CD4-positive, alpha-beta T cell (primary cell): ENCODE measurements at places on chromosomes 7 and 10.

- DNase-seq = no peak
These were observed 6.8 kb upstream of the TRUB1 start for GRCh38 chr10:114931072-114931679.

DNA sequence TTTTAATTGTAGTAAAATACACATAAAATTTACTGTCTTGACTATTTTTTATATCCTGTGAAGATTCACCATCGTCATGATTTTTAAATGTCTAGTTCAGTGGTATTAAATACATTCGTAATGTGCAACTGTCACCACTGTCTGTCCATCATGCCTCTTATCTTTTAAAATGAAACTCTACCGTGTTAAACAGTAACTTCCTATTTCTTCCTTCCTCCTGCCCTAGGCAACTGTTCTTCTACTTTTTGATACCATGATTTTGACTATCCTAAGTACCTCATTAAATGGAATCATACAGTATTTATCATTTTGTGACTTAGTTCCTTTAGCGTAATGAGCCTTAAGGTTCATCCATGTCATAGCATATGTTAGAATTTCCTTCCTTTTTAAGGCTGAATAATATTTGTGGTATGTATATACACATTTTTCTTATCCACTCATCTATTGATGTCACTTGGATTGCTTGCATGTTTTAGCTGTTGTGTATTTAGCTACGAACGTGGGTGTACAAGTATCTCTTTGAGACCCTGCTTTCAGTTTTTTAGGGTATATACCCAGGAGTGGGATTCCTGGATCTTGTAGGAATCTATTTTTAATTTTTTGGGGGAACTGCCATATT is 13.5 kb downstream of the SLK start:
- DNase-seq = no peak

DNA sequence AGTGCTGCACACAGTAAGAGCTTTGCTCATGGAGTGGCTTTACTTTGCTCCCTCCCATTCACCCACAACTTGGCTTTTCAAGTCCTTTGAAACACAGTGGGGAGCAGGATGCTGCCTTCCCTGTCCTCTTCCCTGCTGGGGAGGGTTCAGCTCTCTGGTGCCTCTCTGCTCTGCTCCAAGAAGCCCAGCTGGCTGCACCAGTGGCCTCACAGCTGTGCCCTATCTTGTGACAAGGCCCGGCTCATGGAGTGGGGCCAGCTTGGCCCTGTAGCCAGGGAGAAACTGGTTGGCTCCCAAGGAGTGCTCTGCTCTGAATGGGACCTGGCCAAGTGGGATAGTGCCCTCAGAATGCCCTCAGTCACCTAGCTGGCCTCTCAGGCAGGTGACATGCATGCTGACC is 212.3 kb upstream of the ZMIZ1 start:
- no peak for DNase-seq

- peak; percentile 57 for DNase-seq
These were observed 45.9 kb upstream of the EMX2 start for GRCh38 chr10:117496616-117497028.

- DNase-seq = no peak
These were observed 177.6 kb upstream of the MEOX2 start for GRCh38 chr7:15863951-15864625.

DNA sequence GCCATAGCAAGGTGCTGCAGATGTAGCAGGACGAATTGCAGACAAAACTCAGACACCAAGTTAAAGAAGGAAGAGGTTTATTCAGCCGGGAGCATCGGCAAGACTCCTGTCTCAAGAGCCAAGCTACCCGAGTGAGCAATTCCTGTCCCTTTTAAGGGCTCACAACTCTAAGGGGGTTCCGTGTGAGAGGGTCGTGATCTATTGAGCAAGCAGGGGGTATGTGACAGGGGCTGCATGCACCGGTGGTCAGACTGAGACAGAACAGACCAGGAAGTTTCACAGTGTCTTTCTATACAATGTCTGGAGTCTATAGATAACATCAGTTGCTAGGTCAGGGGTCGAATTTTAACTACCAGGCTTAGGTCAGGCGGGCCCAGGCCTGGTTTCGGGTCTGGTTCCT is 222.0 kb upstream of the C7orf33 start:
- DNase-seq = no peak
